IPS-NIHi11 (cell line): ENCODE measurements at places on chromosomes 3 and 15.

GRCh38 chr3:45064512-45065372, 38.6 kb downstream of the CLEC3B start:
- DNase-seq = no peak

DNA sequence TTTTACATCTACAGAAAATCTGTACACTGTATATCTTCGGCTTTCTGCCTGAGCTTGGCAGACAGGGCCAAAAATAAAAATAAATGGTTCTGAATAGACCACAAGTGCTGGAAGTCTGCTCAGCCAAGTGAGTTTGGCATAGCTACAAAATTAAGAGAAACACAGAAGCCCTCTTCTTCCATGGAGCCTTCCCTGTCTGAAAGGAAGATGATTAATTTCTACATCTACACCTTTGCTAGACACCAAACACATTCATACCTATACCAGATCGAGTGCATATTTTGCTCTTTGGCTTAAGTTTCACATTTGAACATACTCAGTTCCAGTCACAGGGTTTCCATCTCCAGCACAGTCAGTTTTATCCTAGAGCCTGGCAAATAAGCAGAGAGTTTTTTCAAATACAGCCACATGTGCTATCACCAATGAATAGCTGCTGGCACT, 224.6 kb downstream of the GREM1 start:
- no peak for DNase-seq

DNA sequence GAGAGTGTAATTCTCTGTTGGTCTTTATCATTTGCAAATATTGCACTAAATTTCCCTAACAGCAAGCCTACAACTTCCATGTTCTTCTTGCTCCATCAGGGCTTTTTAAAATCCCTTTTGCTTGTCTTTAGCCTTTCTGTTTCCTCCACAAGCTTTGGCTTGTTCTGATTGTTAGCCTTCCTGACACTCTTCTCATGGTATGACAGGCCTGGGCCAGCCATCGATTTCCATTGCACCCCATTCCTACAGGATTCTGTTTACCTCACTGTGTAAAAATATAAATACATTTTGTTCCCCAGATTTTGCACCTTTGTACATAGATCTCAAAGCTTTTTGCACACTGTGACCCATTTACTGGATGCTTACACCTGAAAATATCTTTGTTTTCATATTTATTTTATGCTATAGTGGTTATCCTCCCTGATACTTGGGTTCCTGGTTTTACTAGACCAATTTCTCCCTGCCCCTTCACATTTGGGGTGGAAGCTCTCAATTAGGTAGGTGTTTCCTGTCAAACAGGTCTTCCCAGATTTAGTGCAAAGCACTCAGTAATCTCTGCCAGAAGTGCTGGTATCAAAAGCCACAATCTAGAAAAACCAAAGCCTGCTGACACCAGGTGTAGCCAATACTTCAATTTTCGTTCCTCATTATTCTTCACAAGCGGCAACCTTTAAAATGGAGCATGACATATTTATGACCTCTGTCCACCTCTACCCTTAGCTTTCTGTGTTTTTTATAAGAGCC, 57.9 kb upstream of the PPP2R3A start:
- DNase-seq = no peak

- DNase-seq = no peak
Measured at GRCh38 chr3:194744826-194745225, 59.1 kb downstream of the FAM43A start.

GRCh38 chr3:104763007-104763406, 603.7 kb upstream of the ALCAM start:
- DNase-seq = peak; percentile 10

DNA sequence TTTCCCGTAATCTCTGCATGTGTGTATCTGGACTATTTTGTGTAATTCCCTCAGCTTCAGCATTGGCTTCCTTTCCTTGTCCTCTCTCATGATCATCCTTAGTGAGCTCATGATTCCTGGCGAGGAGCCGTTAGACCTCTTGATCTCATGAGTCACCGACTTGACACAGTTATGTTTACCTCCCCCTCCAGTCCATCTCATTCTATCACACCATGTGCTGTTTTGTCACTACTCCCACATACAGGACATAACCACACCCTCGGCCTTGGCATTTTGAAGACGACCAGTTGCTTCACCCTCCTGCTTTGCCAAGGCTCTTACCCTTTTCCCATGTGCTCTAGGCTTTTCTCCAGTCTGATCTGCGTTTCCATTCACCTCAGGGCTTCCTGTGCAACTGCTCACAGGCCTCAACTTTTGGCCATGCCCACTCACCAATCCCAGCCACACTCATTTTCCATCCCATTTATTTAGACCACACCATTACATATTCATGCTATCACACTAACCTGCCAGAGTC, 41.5 kb downstream of the CP start:
- DNase-seq = peak; percentile 16
